ENCODE measurements at places on chromosomes 7 and 10.

DNA sequence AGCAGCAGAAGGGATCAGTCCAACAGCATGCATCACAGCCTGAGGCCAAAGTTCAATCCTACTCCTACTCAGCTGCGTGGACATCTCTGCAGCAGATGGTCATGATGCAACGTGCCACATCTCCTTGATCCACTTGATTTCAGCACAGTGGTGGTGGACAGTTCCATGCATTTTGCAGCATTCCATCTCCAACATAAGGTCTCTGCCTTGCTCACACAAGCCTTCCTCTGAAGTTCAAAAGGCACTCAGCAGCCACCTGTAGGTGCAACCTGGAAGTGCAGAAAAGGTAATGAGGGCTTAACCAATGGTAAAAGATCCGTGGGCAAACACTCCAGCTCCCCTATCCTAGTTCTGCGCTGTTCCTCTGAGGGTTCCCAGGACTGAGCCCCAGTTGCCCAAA lies 57.5 kb upstream of the CHCHD3 start:
- DNase-seq = no peak

- DNase-seq = no peak
These were observed 39.5 kb downstream of the STEAP1B start for GRCh38 chr7:22460363-22460988.

DNA sequence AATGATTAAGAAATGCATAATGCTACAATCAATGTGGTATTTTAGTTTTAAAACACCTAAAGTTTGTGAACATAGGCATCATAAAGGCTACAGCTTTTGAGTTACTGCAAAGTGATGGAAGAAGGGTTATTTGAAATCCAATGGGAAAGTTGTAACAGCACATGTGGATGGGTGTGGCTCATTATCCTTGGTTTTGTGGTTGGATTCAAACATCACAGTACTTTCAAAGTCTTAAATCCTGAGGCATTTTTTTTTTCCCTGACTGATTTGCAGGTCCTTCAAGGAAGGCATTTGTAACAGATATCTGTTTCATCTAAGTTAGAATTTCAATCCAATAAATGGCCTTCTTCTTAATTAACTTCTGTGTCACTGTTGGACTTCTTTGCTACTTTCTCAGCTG lies 9.8 kb upstream of the SHTN1 start:
- DNase-seq = no peak

DNA sequence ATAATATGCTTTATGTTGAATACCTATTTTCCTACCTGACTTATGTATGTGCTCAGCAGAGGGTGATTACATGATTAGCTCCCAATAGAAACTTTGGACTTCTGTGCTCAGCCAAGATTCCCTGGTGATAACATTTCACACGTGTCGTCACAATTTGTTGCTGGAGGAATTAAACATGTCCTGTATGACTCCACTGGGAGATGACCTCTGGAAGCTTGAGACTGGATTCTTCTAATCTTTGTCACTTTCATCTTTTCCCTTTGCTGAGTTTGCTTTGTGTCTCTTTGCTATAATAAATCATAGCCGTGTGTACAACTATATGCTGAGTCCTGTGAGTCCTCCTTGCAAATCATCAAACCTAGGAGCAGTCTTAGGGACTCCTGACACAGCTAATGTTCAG lies 120.9 kb upstream of the LRRTM3 start:
- no peak for DNase-seq

GRCh38 chr7:102284891-102285539 lies 1.7 kb upstream of the SH2B2 start:
- no peak for DNase-seq

- DNase-seq = no peak
These were observed 110.8 kb upstream of the PTN start for GRCh38 chr7:137454246-137454724.

- DNase-seq = no peak
These were observed 381.6 kb downstream of the PARD3 start for GRCh38 chr10:34433241-34434076.

DNA sequence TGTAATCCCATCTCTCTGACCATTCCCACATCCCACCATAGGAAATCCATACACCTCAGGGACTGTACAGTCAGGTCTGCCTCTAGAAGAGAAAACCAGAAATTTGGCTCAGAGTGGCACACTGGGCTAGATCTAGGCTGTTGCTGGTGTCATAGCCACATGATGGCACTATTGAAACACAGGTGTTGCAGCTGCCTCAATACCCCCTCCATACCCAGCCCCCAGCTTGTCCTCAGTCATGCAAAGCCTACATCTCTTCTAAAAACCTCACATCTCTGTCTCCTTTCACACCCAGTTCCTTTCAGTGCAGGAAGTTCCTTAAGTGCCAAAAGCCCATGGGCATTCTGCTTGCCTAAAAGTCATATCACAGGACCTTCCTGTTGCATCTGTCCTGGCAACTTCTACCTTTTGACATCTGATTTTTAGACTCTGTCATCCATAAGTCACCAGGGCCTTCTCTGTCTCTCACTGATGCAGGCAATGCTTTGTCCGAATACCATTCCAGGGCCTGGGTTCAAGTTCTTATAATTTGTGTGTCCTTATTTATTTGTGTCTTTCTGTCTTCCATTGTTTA lies 27.0 kb upstream of the HIBADH start:
- DNase-seq = no peak

DNA sequence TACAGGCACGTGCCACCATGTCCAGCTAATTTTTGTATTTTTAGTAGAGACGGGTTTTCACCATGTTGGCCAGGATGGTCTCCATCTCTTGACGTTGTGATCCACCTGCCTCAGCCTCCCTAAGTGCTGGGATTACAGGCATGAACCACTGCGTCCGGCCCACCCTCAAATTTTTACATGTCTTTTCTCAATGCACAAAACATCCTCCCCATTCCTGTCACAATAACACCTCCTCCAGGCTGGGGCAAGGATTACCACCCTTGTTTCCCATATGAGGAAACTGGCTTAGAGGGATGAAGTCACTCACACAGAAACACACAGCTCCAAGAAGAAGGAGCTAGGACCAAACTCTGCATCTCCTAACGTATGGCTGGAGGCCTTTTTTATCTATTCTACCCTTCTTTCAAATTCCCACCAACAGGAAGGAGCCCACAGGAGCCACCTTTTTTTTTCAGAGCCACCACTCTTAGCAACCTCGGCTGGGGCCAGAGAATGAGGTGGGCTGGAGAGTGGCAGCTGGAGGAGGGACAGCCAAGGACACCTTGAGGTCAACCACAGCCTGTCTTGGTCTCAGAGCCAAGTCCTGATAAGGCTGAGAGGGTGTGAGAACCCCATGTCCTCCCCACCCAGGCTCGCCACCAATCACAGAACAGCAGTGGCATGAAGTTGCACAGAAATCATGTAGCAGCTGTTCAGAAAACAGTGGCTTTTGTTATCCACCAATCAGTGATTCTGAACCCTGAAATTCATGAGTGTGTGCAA lies 113.1 kb upstream of the PDLIM1 start:
- DNase-seq = no peak

GRCh38 chr7:43508461-43508860 lies 74.4 kb upstream of the STK17A start:
- DNase-seq = no peak

DNA sequence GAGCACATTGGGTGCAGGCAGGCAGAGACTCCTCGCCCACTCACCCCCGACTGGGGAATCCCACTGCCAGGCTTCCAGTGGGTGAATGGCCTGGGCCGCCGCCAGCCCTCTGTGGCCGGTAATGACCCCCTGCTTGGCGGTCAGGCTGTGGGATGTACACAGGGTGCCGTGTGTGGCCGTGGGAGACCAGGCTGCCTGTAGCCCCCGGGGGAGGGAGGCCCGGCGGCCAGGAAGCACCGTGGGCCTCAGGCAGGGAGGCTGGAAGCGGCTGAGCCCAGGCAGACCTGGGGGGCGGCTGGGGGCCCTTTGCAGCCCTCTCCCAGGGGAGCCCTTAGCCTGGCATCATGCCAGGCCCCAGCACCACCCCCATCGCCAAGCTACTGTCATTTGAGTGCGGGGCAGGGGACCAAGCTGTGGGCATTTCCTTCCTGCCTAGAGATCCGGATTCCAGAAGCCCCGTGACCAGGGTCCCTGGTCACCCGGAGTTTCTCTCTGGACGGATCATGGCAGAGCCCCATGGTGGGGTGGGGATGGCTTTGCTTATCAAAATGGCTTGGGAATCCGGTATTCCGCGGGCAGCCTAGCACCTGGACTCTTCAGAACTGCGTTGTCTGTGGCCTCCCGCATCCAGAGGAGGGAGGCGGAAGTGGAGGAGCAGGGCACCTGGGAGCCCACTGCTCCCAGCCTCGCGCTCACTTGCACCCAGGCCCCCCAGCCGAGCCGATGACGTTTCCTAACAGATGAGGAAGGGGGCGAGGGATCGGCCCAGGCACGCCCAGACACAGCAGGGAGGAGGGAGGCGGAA lies 1.1 kb downstream of the TTYH3 start:
- DNase-seq = no peak

- no peak for DNase-seq
These were observed 919.2 kb downstream of the LRMDA start for GRCh38 chr10:76350583-76350982.

DNA sequence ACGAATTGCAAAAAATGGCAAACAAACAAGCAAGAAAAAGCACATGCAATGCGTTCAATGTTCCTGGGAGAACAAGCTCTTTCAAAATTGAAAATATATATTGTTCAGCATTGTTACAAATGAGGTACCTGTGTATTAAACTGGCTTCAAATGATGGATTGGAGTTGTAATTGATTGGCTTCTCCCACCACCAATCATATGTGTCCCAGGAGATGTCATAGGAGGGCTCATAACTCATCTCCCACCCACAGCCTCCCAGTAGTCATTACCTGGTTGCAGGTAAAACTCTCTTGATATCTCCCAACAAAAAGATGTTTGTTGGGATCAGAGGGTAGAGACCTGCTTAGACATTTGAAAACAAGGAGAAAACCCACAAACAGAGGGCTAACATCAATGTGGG lies 302.9 kb downstream of the BAMBI start:
- DNase-seq = no peak

GRCh38 chr10:85594239-85594638 lies 772.4 kb downstream of the GRID1 start:
- DNase-seq = no peak

- DNase-seq = no peak
These were observed 41.9 kb upstream of the PSMG3 start for GRCh38 chr7:1611708-1612241.

GRCh38 chr10:109187677-109188076 lies 735.6 kb downstream of the XPNPEP1 start:
- DNase-seq = no peak

DNA sequence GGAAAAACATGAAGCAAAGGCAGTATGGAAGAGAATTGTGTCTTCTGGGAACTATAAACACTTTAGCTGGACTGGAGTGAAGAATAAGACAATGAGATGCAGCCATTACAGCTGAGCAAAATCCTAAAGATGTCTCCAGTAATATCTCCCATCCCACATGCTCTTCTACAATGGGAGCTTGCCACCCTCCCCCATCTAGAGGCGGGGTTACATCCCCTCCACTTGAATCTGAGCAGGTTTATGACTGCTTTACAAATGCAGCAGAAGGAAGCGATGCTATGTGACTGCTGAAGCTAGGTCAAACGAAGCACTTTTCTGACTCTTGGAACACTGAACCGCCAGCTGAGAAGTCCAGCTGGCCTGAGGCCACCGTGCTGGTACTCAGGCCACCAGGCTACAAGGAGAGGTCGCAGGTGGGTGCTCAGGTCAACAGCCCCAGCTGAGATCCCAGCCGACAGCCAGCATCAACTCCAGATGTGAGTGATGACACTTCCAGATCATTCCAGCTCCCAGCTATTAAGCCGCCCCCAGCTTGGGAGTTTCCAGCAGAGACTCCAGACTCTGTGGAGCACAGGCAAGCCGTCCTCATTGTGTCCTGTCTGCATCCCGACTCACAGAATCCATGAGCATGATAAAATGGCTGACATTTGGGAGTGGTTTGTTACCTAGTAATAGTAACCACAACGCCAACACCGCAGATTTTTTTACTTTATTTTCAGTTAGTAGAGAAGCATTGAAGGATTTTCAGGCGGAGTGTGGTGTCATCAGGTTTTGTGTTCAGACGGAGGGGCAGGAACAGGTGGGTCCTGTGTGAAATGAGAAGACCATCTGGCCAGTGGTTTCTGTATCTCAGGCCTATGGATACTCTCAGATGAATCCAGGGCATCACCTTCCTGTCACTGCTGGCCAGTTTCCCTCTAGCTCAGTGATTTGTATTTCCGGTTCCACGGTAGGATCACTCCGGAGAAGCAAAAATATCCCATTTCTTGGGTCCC lies 89.3 kb downstream of the NPY start:
- no peak for DNase-seq

GRCh38 chr10:20303453-20304152 lies 487.4 kb downstream of the PLXDC2 start:
- DNase-seq = no peak

GRCh38 chr7:69772718-69773436 lies 174.6 kb downstream of the AUTS2 start:
- DNase-seq = peak; percentile 83

GRCh38 chr7:139567647-139568345 lies 44.3 kb downstream of the CLEC2L start:
- DNase-seq = no peak

GRCh38 chr10:87842776-87843497 lies 20.4 kb downstream of the KLLN start:
- DNase-seq = no peak

DNA sequence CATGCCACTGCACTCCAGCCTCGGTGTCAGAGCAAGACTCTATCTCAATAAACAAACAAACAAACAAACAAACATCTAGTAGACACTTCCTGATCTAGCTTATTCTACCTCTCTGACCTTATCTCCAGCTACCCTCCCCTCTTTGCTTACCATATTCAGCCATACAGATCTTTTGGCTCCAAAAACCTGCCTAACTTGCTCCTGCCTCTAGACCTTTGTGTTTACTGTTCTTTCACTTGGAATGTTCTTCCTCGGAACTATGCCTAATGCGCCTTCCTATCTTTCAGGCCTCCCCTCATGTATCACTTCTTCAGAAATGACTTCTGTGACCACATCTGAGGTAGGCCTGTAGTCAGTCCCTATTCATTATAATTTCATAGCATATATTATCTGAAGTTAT lies 20.3 kb upstream of the WNT8B start:
- DNase-seq = no peak

DNA sequence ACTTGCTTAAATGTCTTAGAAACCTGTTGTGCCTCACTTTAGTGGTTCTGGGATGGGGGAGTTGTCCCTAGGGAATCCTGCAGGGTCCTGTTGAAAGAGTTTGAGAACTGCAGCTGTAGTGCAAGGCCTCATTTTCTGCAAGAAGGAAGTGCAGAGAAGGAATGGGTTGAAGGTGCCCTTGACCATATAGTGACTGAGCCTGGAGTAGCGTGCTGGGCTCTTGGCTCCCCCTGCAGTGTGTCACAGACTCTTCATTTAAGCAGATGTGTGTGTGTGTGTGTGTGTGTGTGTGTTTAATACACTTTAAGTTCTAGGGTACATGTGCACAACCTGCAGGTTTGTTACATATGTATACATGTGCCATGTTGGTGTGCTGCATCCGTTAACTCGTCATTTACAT lies 92.2 kb downstream of the GRK5 start:
- no peak for DNase-seq

- DNase-seq = no peak
These were observed 76.8 kb downstream of the DIP2C start for GRCh38 chr10:612696-613095.

Data from NCI-H1048 (cell line).